ENCODE measurements at places on chromosomes 16 and 17.

GRCh38 chr16:84665843-84666242 lies 17.5 kb downstream of the KLHL36 start:
- no peak for DNase-seq

DNA sequence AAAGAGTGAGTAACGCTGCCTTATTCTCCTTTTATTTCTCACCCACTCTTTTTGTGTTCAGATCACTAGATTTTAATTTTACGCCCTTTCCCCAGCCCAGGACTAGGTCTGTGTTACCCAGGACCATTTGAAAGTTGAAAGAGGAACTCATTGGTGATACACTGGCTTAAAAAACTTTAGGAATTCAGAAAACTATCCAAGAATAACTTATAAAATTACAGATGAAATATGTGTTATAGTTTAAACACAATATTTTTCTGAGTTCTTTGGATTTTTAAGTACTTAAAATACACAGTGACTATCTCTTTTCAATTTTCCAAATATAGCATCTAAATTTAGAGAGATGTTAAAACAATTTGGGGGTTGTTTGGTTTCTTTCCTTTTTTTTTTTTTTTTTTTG lies 385.2 kb downstream of the CDH13 start:
- no peak for DNase-seq

DNA sequence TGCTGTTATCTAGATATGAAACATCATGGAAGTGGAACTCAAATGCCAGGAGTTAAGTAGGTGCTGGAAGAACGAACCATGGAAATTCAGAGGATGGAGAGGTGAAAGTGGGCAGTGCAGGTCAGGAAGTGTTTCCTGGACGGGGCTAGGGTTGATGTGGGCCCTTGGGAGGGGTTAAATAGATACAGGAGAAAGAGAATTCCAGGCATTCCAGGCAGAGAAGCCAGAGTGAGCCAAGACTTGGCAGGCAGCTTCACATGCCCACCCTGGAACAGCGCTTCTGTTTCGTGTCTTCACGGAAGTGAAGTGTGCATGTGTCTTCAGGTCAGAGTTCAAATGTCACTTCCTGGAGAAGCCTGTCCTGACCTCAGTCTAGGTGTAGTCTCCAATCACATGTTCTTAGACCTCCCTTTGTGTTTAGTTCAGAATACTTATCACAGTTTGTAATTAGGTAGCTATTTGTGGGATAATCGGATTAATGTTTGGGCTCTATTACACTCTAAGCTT lies 41.3 kb downstream of the GP2 start:
- no peak for DNase-seq

DNA sequence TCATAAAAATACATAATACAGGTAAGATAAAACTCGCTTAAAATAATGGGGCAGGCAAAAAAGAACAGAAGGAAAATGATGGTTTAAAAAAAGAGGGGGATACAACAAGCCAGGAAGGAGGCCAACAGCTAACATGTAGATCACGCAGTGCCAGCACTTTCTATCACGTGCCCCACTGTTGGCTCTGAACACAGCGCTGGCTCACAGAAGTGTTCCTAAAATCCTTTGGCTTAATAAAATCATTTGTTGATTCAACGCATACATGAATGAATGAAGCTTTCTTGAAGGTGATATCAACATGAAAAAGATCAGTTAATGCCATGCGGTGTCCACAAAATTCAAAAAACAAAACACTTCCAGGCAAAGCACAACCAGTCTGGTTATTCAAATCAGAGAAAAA lies 8.5 kb downstream of the ITGAE start:
- no peak for DNase-seq

- no peak for DNase-seq
Observed at GRCh38 chr17:31535581-31535981, 144.1 kb downstream of the RAB11FIP4 start.

DNA sequence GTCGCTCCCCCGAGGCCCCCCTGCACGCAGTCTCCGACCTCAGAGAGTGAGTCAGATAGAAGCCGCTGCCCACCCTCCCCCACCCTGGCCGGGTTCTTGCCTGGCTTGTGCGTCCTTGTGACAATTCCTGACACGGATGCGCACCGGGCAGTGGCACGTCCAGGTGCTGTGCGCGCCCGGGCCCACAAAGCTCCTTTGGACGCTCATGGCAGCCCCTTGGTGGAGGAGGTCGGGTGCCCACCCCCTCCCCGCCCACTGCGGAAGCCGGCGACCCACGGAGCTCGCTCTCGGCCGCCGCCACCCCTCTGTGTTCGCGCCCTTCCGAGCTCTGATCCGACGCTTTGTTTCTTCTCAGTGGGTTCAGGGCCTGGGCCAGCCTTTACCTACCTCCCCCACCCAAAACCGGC lies 662 bp upstream of the TUBB3 start:
- peak; percentile 88 for DNase-seq

DNA sequence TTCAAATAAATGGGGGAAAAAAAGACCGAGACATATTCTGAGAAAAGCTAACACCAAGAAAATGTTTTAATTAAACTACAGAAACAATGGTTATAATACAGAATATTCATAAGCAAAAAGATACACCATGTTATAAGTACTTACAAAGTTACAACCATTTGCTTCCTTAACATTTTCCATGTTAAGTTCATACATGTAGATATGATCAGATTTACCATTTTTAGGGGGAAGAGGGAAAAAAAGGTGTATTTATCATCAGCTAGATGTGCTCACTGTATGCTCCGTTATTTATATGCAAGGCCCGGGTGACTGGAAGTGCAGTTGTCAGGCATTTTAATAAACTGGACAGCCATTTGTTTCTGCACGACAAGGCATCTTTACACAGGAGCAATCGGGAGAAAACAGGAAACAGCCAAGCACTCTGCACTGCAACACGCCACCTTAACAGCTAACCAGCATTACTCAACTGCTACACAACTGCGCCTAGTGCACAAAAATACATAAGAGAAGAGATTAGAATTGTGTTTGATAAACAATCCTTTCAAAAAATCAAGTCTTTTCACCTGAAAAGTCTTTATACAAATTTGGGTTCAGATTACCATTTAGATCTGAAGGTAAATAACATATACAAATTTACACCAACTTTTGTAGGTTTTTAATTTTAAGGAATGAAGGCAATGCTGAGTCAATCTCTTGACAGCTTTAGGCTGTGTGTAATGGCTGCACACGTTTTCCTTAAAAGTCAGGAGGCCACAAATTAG lies 2.9 kb downstream of the SRSF2 start:
- DNase-seq = no peak

DNA sequence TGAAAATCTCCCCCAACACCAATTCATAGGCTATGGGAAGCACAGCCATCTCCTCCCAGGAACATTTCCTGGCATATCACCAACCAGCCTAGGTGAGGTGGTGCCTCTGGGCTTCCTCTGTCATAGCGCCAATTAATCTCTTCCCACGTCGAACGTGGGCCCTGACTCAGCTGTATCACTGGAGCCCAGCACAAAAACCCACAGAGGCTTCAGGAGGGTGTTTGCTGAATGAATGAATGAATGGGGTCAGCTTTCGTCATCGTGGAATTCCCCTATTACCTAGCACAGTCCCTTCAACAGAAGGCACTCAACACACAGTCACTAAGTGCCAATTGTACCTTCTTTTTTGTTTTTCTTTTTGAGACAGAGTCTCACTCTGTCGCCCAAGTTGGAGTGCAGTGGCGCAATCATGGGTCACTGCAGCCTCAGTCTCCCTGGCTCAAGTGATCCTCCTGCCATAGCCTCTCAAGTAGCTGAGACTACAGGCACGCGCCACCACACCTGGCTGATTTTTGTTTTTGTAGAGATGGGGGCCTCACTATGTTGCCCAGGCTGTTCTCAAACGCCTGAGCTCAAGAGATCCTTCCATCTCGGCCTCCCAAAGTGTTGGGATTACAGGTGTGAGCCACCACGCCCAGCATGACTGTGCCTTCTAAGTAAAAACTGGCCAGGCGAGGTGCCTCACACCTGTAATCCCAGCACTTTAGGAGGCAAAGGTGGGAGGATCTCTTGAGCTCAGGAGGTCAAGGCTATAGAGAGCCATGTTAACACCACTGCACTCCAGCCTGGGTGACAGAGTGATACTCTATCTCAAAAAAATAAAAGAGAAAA lies 4.1 kb downstream of the ZNF688 start:
- no peak for DNase-seq

DNA sequence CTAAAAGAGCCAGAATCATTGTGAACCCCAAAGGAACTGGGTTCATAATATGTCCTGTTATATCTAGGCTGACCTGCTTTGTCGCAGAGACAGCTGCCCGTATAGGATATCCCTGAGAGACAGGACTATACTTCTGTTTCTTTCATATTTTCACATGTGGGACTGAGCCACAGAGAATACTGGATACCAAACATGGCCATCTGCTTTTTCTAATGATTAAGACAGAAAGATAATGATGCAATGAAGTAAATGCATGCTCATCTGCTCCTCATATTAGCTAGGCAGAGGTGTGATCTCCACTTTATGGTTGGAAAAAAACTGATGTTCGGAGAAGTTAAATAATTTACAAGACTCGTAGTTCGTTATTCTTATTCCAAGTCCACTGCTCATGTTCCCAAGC lies 160.4 kb downstream of the AATF start:
- no peak for DNase-seq

DNA sequence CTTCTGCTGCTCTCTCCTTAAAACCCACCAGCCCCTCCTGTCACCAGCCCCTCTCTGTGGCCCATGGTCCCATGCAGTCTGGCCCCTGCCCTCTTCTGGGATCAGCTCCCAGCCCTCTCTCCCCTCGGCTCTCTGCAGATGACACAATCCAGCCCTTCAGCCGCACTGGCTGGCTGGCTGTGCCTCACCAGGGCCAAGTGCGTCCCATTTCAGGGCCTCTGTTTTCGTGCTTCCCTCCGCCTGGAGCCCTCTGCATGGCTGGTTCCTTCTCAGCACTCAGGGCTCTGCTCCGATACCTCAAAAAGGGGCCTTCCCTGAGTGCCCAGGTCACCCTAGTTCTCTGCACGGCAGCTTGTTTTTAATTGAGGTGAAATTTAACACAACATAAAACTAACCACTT lies 124.3 kb downstream of the SOCS1 start:
- DNase-seq = no peak

DNA sequence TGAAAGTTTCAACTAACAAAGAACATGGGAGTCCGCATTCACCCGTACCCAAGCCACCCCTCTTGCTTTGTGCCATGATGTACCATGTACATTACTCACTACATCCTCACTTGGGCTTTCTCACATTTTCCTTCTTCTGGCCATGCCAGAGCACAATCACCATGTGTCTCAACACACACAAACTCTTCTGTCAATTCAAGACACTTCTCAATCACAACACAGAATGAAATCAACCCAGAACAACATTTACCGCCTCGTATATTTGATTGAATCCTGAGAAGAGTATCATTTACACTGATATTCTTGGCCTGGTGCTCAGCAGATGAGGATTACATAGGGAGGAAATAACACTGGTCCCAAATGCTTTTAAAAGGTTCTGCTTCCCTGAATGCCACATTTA lies 4.5 kb downstream of the ADAMTS18 start:
- no peak for DNase-seq

- no peak for DNase-seq
Observed at GRCh38 chr17:35786941-35787432, 8.5 kb downstream of the MMP28 start.

DNA sequence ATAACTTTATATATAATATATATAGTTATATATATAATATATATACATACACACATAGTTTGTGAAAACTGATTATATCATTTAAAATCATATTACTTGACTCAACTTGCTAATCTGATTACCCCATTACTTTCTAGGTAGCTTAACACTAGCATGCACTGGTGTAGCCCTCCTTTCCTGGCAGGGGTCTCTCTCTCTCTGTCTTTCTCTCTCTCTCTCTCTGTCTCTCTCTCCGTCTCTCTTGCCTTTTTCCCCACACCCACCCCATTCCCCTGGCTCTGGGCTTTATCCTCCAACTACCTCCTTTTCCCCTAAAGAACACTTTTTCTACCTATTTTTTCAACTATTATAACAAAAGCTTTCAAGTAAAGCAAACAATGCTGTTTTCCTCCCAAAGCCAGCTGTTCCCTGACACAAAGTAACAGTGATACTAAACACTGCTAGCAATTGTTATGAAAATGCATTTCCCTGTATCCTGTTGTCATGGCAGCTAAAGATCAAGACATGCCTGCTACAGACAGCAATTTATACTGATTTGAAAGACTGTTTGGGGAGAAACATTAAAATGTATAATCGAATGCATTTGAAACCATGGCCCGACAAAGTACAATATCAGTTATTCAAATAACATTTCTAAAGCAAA lies 89.4 kb downstream of the CHD9NB start:
- peak; percentile 21 for DNase-seq

DNA sequence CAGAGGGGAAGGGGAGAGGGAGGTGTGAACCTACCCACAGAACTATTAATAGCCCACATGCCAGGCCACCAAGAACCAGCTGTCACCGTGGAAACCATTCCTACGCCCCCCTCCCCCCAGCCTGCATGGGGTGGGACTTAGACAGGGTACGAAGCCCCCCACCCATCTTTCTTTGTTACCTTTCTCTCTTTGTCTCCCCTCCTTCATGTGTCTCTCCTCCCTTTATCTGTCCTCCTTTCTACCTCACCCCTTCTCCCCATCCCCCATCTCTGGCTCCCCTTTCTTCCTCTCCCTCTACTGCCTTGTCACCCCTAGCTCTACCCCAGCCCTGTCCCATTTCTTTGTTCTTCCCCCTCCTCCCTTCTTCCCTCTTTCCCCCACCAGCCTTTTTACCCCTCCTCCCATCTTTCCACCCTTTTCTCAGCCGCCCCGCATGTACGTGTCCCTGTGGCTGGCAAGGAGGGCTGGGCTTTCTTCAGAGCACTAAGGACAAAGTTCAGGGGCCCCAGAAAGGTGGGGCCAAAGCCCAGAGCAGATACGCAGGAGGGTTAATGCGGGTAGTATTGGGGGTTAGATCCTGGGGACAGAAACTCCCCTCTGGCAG lies 8.0 kb downstream of the THRA start:
- peak; percentile 49 for DNase-seq

- no peak for DNase-seq
Observed at GRCh38 chr17:79022507-79022991, 1.4 kb upstream of the C1QTNF1 start.

- DNase-seq = no peak
Observed at GRCh38 chr17:27567563-27567859, 63.5 kb upstream of the LGALS9 start.

DNA sequence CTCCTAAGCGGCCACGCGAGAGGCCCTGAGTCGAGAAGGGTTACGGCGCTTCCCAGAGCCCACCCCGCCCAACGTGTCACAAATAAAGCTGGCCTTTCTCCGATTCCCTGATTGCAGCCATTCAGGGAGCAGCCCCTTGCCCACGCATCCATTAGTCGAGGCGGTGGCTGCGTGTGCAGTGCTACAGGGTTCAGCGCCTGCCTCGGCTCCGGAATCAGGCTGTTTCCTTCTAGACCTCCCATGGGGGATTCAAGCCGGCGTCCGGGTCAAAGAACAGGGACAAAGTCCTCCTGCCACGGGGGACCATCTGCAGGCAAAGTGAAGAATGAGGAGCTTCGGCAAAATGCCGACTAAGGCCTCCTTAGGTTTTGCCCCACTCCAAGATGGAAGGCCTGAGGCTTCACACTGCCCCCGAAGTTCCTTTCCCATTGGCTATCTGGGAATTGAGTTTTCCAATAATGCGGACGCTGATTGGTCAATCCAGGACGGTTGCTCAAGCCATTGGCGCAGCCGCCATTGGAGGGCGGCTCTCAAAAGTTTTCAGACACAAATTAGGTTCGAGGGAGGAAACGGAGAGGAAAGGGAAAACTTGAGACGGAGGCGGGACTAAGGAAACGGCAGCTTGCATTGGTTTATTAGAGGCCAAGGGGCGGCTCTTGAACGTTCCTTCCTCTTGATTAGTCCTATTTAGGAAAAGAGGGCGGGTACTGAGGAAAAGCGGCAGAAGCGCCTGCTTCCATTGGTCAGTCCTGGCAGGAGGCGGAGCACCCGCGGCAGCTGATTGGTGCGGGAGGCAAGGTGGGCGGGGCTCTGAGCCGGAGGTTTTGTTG lies 430 bp upstream of the KATNB1 start:
- DNase-seq = peak; percentile 100
